ENCODE measurements at places on chromosomes 11 and 22. TPM values are rescaled to one million over a fixed set of nuclear protein-coding genes. Genes with fewer than 3 reads are reported as not detected.

The CHST1 gene
- total RNA-seq, result 3.3 TPM

The DBX1 gene
- total RNA-seq, result not detected

The TNNI2 gene
- total RNA-seq, result not detected

The GALNT18 gene
- 0.78 TPM for total RNA-seq

The FOLH1 gene
- 0.73 TPM for total RNA-seq

The NR1H3 gene
- 88.2 TPM for total RNA-seq

All from subcutaneous preadipocyte (primary cell).